ENCODE measurements at places on chromosomes 1 and 21.

DNA sequence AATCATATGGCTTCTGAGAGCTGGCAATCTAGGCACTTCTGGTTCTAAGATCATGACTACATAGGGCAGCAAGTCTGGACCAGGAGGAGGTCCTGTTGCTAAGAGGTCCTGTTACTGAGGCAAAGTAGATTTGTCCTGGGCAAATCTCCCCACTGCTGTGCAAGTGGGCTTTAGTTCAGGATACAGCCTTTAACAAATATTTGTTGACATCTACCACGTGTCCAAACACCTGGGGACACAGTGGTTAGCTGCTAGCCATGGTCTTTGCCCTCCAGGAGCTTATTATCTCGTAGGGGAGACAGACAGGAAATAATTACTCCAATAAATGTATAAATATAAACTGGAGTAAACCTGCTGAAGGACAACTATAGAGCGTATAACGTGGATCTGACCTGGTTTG, 3.2 kb downstream of the CGN start:
- no peak for DNase-seq

DNA sequence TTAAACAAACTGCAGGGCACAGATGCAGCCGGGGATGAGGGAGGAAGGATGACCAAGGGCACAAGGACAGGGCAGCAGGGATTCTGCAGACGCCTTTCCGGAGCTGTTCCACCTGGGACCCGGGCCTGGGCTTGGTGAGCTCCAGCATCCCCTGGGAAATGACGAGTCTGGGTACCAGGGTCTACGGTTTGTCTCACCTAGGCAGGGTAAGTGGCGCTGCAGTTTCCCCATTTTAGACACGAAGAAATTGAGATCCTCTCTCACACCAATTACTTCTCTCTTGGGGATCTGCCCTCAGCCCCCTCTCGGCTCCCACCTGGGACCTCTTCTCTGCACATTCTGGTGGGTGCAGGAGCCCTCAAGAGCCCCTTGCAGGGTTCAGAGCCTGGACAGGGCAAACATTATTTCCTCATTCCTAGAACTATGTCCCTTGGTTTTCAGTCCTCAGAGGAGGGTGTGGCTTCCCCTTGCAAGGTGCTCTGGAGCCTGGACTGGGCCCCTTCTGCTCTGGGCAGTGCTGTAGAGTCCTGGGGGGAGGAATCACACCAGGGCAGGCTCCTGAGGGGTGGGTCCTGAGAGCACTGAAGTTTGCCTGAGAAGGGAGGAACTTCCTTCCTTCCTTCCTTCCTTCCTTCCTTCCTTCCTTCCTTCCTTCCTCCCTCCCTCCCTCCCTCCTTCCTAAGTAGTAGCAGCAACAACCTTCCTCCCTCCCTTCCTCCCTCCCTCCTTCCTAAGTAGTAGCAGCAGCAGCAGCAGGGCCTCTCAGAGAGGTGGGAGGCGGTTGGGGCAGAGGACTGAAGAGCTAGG, 16.0 kb downstream of the RAP1GAP start:
- no peak for DNase-seq

- no peak for DNase-seq
These were observed 22.3 kb downstream of the XCL2 start for GRCh38 chr1:168521401-168522000.

GRCh38 chr1:238489006-238489405, 598.3 kb upstream of the ZP4 start:
- DNase-seq: no peak

DNA sequence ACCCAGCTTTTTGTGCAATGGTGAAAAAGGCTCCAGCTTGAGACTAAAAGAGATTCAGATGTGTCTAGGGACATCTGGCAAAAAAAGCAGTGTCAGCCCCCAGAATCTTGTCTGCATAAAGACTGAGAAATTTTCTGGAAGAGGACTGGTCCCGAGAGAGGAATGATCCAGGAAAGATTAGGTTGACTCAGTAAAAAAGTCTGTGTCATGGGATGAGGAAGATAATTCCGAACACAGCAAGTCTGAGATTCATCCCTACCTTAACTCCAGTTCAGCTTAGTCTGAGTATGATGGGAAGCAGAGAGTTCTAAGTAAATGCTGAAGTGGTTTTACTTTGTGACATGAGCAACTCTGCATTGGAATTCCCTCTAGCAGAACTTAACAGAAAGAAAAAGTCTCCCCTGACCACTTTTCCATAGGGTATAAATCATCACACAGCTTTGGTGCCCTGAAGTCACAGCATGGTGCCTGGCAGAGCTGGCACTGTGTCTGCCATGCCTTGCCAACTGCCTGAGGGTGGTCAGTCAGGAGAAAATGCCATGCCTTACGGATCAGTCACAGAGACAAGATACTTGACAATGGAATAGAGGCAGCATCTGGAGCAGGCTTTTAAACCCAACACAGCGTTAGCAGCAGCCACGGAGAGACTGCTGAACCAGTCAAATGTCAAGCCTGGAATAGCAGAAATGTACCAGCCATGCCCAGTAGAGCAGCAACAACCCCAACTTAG, 153.4 kb downstream of the ZC3H11B start:
- no peak for DNase-seq

- no peak for DNase-seq
These were observed 152.2 kb upstream of the RUNX1 start for GRCh38 chr21:35201288-35201687.

DNA sequence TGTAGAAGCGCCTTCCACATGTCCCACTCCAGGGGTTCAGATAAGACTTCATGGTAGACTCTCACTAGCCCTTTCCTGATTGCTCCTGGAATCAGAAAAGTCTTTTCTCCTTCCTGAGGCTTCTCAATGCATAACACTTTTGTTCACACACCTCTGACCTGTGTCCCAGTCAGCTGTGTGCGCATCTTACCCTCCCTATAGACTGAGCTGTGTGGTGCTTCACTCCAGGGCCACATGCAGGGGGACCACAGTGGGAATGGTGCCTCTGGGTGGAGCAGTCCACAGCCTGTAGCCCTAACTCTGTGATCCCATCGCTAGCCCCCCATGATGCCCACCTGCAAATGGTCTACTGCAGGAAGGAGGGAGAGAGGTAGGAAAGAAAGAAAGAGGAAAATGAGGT, 84.0 kb upstream of the TLR5 start:
- no peak for DNase-seq

GRCh38 chr1:193697776-193698175, 511.4 kb upstream of the B3GALT2 start:
- DNase-seq: no peak

GRCh38 chr1:189596197-189596596, 881.5 kb downstream of the BRINP3 start:
- no peak for DNase-seq

GRCh38 chr1:189697113-189697512, 780.6 kb downstream of the BRINP3 start:
- no peak for DNase-seq

DNA sequence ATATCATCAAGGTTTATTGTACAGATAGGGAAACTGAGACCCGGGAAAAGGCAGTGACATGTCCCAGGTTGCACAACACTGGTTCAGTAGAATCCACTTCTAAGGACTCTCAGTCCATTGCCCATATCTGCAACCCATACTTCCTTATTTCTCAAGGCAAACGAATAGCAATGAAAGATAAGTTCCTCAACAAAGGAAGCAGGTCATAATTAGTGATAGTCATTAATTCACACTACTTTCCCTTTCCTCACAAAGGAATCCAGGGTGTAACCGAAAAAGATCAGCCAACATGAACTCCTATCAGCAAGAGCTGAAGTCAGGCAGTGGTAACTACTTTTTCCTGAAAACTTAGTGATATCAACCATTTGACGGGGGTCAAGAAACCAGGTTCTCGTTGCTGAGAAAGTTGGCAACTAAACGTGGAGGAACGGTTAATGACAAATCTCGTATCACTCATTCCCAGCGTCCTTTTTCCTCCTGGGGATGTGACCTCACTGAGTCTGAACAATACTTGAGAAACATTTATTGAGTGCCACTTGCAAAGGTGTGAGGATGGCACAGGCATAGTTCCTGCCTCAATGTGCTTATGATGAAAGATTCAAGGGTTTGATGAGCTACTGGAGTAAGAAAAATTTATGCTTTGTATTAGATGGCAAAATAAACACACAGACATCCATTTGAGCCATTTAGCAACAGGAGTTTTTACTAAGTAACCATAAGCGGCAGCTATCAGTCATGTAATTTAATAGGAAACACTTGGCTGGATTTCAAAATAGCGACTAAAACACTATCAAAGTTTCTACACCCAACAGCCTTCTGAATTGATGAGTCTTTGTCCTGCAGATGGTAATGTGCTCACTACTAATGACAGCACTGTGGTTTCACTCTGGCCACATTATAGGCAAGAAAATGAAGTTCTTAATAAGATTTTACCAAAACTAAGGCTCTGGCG, 82.3 kb downstream of the PLPP3 start:
- DNase-seq: no peak

DNA sequence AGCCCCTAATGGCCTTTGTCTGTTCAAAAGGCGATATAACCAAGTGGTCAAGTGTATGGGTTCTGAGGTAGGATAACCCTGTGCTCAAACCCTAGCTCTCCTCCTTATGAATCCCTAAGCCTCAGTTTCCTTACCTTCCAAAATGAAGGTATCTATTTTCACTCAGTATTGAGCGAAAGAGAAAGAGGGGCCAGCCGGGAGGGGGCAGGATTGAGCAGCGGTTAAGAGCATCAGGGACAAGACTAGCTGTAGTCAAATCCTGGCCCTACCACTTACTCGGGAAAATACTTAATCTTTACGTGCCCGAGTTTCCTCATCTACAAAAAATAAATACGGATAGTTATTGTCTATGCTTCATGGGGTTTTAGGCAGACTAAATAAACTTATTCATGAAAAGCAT, 25.7 kb downstream of the LY9 start:
- no peak for DNase-seq

GRCh38 chr1:245561665-245562234, 407.0 kb downstream of the KIF26B start:
- DNase-seq: no peak

DNA sequence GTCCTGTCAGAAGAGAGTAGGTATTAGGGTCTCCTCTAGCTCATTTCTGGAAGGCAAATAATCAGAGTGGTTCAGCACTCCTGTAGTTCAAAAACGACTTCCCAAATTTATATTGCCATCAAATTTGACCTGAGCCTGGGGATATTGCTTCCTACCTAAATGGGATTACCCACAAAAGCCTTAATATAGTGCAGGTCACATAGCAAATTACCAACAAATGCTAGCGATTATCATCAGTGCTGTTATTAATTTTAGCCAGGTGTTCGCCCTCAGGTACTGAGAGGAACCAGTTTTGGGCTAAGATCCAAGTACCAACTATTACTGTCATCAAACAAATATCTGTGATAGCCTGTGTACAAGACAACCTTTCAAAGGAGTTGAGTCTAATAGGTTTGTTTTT, 661.8 kb upstream of the PTBP2 start:
- no peak for DNase-seq

DNA sequence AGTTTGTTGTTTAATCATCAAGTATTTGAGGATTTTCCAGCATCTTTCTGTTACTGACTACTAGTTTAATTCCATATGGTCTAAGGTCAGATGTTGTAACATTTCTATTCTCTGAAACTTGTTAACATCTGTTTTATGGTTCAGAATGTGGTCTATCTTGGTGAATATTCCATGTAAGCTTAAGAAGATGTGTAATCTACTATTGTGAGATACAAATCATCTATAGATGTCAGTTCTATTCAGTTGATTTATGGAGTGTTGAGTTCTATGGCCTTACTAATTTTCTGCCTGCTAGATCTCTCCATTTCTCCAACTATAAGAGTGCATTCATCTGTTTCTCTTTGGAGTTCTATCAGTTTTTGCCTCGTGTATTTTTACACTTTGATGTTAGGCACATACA, 31.5 kb downstream of the WARS2 start:
- DNase-seq: no peak

- no peak for DNase-seq
These were observed 36.5 kb downstream of the MACO1 start for GRCh38 chr1:25467193-25467592.

GRCh38 chr21:15874615-15875014, 144.8 kb downstream of the USP25 start:
- no peak for DNase-seq

DNA sequence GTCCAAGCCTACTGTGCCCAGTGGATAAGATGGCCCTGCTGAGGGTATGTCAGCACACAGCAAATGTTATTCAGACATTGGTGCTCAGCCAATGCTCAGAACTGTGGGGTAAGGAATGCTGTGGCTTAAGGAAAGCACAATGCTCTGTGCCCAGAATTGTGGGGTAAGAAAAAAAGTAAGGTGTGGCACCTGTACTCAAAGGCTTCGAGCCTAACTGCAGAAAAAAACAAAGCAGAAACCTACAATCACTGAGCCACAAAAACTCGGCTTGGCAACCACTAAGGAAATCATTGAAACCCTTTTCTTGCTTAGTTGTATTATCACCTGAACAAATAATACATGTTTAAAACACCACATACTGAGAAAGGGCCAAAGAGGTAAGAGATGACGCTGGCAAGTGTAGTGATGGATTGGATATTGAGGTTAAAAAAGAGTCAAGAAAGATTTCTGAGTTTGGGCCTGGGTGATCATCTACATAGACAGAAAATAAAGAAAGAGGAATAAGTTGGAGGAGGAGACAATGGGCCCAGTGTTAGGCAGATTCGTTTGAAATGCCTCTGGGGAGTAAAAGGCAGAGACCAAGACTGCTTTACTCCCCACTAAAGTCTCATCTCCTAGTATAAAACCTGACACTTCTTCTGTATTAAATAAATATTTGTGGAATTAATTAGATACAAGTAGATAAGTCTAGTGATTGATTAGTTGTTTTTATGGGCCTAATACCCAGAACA, 25.9 kb upstream of the ATP1A1 start:
- DNase-seq: no peak

DNA sequence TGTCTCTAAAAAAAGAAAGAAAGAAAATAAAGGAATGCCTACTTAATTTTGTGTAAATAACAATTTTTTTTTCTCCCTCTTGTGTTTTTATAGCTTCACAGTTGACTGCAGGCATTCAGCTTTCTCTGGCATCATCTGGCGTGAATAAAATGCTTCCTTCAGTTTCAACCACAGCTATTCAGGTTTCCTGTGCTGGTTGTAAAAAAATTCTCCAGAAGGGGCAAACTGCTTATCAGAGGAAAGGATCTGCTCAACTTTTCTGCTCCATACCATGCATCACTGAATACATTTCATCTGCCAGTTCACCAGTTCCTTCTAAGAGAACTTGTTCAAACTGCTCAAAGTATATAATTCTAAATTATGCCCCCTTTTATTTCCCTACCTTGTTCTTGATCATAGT, 18.0 kb downstream of the ZMYM1 start:
- DNase-seq: no peak

DNA sequence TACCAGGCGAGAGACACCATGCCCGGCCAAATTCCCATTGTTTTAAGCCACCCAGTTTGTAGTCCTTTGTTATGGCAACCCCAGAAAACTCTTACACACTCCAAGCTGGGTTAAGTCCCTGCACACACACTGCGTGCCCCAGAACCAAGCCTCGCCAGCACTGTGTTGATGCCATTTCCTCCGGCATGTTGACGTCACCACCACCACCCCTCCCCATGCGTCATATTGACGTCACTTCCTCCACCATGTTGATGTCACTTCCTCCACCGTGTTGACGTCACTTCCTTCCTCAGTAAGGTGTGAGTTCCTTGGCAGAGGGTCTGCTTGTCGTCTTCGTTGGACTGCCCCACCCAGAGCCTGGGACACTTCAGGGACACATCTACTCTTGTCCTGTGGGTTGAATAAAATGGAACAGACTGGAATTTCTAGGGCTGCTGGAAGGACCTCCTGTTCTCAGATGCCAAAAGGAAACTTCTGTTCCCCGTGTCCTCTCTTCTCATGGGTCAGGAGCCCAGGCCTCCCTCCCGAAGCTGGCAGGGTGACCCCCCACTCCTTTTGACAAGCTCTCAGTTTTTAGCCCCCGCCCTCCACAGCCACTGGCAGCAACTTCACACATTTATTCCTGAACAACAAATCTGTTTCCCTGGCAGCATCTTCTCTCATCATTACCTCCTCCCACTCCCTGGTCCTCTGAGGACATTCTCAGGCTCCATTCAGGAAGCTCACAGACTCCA, 643.3 kb downstream of the NPHP4 start:
- DNase-seq: no peak
